ENCODE measurements at places on chromosomes 7 and 10.

GRCh38 chr10:109430799-109431198, 492.5 kb downstream of the XPNPEP1 start:
- DNase-seq = no peak
- no peaks in the 10 kb centered on the region for H3K27me3 ChIP-seq
- no peak overlapping the region for H3K27ac ChIP-seq
- no peaks in the 10 kb centered on the region for H3K4me1 ChIP-seq
- no peak overlapping the region for H3K4me3 ChIP-seq

DNA sequence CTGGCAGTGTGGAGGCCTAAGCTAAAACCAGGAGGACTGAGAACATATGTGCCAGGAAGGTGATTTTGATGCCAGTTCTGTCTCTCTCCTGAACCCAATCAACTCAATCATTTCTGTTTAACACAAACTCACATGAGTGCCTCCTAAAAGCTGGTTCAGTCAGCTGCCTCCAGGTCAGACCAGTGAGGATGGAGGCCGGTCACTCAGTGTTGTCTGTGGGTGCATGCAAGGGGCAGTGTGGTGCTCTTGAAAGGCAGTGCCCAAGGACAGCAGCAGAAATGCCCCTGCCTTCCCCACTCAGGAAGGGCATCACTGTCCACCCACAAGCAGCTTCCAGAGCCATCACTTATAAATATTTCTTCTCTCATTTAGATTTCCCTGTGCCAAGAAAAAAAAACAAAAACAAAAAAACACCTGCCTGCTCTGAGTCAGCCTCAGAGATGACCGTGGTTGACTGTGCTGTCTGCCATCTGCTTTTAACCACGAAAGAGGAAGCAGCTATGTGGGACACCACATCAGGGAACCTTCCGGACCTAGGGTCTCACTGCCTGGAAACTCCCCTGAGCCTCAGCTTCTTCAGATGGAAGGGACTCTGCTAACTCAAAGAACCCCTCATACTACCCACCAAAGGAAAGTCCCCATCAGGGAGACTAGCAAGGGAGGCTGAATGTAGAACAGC, 39.1 kb downstream of the VOPP1 start:
- H3K27ac ChIP-seq = no peak overlapping the region
- DNase-seq = no peak
- no peaks in the 10 kb centered on the region for H3K36me3 ChIP-seq
- H3K4me3 ChIP-seq = no peak overlapping the region
- H3K27me3 ChIP-seq = no peaks in the 10 kb centered on the region

DNA sequence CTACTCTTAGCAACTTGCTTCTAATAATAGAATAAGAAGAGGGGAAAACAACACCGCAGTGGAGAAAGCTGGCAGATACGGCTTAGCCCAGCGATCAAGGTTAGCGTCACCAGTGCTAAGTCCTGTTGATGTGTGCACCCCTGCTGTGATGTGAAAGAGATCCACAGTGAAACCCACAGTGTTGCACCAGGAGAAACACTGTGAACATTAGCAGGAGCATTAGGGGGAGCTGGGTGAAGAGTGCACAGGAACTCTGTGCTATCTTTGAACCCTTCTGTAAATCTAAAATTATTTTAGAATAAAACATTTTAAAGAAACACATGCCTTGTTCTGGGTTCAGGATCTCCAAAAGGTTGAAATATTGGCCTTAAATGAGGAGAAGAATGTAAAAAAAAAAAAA, 154.1 kb upstream of the UNC5B start:
- no peaks in the 10 kb centered on the region for H3K36me3 ChIP-seq
- no peak overlapping the region for H3K27ac ChIP-seq
- no peak overlapping the region for H3K4me3 ChIP-seq
- H3K27me3 ChIP-seq = no peaks in the 10 kb centered on the region
- H3K4me1 ChIP-seq = no peaks in the 10 kb centered on the region

DNA sequence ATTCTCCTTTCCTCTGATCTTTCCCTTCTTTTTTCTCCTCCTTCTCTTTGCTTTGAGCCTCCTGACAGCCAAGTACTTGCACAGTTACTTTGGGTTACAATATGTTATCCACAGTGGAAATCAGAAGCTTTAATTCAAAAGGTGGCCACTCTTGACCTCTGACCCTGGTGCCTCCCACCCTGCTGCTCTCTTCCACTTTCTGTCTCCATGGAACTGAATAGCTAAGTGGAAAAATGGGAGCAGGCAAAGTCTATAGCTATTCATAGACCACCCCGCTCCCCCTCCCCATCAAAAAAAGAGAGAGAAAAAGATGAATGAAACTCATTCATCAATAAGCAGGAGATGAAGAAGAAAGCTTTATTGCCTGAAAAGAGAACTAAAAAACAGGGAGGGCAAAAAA, 39.4 kb downstream of the PTN start:
- no peak for DNase-seq
- no peak overlapping the region for H3K27ac ChIP-seq
- no peaks in the 10 kb centered on the region for H3K27me3 ChIP-seq
- H3K4me3 ChIP-seq = no peak overlapping the region
- H3K36me3 ChIP-seq = no peaks in the 10 kb centered on the region
- peaks cover 8% of the 10 kb centered on the region for H3K4me1 ChIP-seq

GRCh38 chr7:129053938-129054437, 923 bp downstream of the TNPO3 start:
- no peaks in the 10 kb centered on the region for H3K27me3 ChIP-seq
- H3K36me3 ChIP-seq = no peaks in the 10 kb centered on the region
- no peak for DNase-seq
- peak overlapping the region; percentile 97 for H3K27ac ChIP-seq

DNA sequence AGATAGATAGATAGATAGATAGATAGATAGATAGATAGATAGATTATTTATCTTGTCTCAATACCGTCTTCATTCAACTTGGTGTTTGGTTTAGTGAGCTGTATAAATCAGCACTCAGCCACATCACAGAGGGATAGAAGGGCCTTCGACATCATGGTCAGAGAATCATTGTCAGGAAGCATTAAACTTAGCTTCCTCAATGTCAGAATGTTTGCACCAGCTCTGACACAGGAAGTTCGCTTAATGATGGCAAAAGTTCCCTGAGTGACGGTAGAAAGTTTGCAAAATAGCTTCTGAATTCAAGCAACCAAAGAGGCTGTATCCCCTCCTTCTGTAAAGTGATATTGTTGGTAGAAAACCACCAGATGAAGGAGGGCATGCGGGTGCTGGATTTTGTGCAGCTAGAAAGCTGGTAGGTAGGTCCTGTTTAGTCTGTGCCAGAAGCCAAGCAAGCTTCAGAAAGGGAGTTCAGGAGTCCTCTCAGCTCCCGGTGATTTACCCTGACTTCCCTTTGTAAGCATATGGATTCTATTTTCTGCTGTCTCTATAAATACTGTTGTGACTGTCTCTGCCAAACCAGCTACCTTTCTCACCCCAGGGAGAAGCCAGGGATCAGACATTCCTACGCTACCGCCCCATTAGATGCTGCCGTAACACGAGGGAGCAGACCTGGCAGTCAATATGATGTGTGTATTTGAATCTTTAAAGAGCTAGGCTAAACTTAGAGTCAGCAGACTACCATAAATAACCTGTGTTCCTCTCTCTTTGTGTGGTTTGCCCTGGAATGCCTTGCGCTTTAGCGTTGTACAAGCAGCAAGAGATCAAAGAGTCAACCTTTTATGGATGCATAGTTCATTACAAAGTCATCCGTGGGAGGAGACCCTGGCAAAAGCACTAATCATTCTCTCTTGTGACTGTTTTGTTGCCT, 200.5 kb upstream of the KIAA1217 start:
- H3K27me3 ChIP-seq = no peaks in the 10 kb centered on the region
- H3K4me3 ChIP-seq = no peak overlapping the region
- H3K27ac ChIP-seq = no peak overlapping the region
- no peaks in the 10 kb centered on the region for H3K36me3 ChIP-seq
- no peak for DNase-seq

DNA sequence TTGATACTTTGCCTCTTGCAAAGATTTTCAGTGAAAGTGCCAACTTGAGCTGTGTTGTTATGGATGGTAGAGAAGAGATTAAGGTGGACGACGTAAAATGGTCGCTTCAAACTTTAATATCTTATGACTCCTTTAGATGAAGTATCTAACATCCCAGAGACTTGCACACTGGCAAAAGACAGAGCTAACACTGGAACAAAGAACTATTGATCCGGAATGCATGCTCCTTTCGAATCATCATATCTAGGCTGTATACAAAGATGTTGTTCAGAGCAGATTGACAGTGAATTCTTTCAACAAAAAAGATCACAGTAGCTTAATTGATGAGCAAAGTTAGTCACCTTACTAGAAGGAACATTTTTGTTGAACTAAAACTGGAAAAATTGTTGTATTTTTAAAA, 592.7 kb downstream of the NXPH1 start:
- no peak for DNase-seq
- no peak overlapping the region for H3K27ac ChIP-seq
- H3K36me3 ChIP-seq = no peaks in the 10 kb centered on the region
- H3K4me1 ChIP-seq = no peaks in the 10 kb centered on the region

GRCh38 chr7:106128836-106129235, 16.7 kb upstream of the SYPL1 start:
- no peaks in the 10 kb centered on the region for H3K36me3 ChIP-seq
- DNase-seq = no peak
- no peaks in the 10 kb centered on the region for H3K27me3 ChIP-seq
- no peaks in the 10 kb centered on the region for H3K4me1 ChIP-seq
- H3K4me3 ChIP-seq = no peak overlapping the region

GRCh38 chr7:150866932-150867564, 14.7 kb downstream of the AOC1 start:
- no peaks in the 10 kb centered on the region for H3K36me3 ChIP-seq
- no peak for DNase-seq
- H3K27ac ChIP-seq = no peak overlapping the region
- H3K27me3 ChIP-seq = no peaks in the 10 kb centered on the region
- peaks cover 6% of the 10 kb centered on the region for H3K4me1 ChIP-seq
- no peak overlapping the region for H3K4me3 ChIP-seq

- H3K4me3 ChIP-seq = no peak overlapping the region
- DNase-seq = no peak
- no peaks in the 10 kb centered on the region for H3K36me3 ChIP-seq
- no peaks in the 10 kb centered on the region for H3K27me3 ChIP-seq
Measured at GRCh38 chr7:73342645-73343044, 14.7 kb downstream of the FKBP6 start.

DNA sequence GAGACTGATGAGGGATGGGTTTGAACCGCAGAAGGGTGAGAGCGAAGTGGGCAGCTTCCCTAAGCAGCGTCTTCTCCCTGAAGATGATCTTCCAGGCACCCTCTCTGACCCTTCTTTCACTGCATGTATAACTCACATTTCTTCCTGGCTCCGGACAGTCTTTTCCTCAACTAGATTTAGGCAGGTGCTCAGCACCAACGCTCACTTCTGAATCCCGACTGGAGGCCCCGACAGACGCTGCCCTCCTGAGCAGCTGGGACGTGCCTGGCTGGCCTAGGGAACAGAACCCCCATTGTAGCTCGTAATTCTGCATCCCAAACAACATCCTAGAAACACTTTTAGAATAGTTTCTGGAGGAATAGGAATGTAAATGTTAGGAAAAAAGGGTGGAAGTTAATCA, 206.6 kb downstream of the DIP2C start:
- DNase-seq = no peak
- no peaks in the 10 kb centered on the region for H3K4me1 ChIP-seq
- H3K36me3 ChIP-seq = no peaks in the 10 kb centered on the region
- H3K27me3 ChIP-seq = no peaks in the 10 kb centered on the region
- no peak overlapping the region for H3K4me3 ChIP-seq
- H3K27ac ChIP-seq = no peak overlapping the region

DNA sequence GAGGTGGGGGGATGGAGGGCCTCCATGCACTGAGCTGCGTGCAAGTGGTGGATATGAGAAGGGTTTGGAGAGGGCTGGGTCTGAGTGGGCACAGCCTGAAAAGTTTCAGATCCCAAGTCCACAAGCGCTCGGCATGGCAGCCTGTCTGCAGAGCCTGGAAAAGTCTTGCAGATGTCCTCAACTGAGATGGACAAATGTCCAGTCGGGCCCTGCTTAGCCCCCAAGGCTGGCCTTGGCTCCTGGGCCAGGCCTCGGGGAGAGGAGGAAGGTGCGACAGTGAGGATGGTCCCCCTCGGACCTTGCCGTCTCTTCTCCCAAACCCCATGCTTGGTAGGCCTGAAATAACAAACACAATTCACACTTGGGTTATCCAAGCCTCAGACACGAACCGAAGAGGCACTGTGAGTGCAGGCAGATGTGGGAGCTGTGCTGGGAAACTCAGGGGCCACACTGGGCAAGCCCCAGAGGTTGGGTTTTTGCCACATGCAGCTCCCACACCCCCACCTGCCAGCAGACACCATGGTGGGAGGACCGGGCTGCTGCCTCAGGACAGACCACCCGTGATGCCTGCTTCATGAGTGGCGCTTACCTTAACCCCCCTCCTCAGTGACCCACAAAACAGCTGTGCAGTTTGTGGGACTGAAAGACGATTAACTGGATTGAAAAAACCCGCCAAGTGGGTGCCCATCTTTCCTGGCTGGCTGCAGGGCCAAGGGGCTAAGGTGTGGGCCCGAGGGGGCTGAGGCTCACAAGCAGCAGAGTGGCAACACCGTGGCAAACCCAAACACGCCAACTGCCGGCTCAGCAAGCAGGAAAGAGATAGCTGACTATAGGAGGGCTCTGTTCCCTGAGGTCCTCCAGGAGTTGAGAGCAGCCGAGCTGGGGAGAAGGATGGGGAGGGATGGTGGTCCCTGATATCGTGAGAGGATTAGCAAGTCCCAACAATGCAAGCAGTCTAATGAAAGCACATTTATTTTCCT, 156.8 kb downstream of the RNF216 start:
- H3K4me1 ChIP-seq = no peaks in the 10 kb centered on the region
- no peak overlapping the region for H3K27ac ChIP-seq
- H3K4me3 ChIP-seq = no peak overlapping the region
- DNase-seq = peak; percentile 35
- H3K36me3 ChIP-seq = peaks cover 5% of the 10 kb centered on the region
- no peaks in the 10 kb centered on the region for H3K27me3 ChIP-seq

GRCh38 chr10:83555264-83555663, 584.0 kb upstream of the GHITM start:
- no peak overlapping the region for H3K4me3 ChIP-seq
- H3K27ac ChIP-seq = no peak overlapping the region
- H3K4me1 ChIP-seq = no peaks in the 10 kb centered on the region
- H3K36me3 ChIP-seq = no peaks in the 10 kb centered on the region
- no peaks in the 10 kb centered on the region for H3K27me3 ChIP-seq
- no peak for DNase-seq

GRCh38 chr7:155345490-155345889, 47.8 kb downstream of the INSIG1 start:
- no peaks in the 10 kb centered on the region for H3K4me1 ChIP-seq
- H3K4me3 ChIP-seq = no peak overlapping the region
- no peak for DNase-seq

- H3K4me3 ChIP-seq = no peak overlapping the region
- H3K4me1 ChIP-seq = no peaks in the 10 kb centered on the region
- H3K27ac ChIP-seq = no peak overlapping the region
- no peaks in the 10 kb centered on the region for H3K36me3 ChIP-seq
- DNase-seq = no peak
- no peaks in the 10 kb centered on the region for H3K27me3 ChIP-seq
Measured at GRCh38 chr7:298375-298702, 8.4 kb downstream of the FOXL3 start.

GRCh38 chr7:155371884-155372781, 74.5 kb downstream of the INSIG1 start:
- no peak overlapping the region for H3K4me3 ChIP-seq
- peaks cover 48% of the 10 kb centered on the region for H3K27me3 ChIP-seq
- peak; percentile 39 for DNase-seq
- no peaks in the 10 kb centered on the region for H3K4me1 ChIP-seq
- H3K36me3 ChIP-seq = no peaks in the 10 kb centered on the region
- H3K27ac ChIP-seq = no peak overlapping the region

GRCh38 chr10:123913688-123914268, 22.2 kb upstream of the CPXM2 start:
- DNase-seq = no peak
- H3K4me1 ChIP-seq = no peaks in the 10 kb centered on the region
- no peaks in the 10 kb centered on the region for H3K36me3 ChIP-seq
- no peak overlapping the region for H3K27ac ChIP-seq
- no peaks in the 10 kb centered on the region for H3K27me3 ChIP-seq
